Activated T-cell treated with anti-CD3 and anti-CD28 coated beads for 24 hours (primary cell): ENCODE measurements at places on chromosomes 11 and 22.

GRCh38 chr22:27311698-27312550 lies 489.6 kb downstream of the MN1 start:
- DNase-seq: no peak

DNA sequence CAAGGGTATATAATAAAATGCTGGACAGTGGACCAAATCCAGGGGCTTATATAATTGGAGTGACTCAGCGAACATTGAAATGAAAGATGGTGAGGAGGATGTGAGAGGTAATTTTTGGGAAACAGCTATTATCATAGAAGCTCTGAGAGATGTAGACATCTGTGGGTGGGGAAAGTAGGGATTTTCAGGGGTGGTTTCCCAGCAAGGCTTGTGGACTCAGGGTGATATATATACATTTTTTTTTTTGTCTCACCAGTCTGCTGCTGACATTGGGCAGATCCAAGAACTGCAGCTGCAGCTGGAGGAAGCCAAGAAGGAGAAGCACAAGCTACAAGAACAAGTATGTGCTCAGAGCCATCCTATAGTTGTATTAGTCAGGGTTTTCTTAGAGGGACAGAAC lies 208.1 kb downstream of the MYO18B start:
- no peak for DNase-seq

DNA sequence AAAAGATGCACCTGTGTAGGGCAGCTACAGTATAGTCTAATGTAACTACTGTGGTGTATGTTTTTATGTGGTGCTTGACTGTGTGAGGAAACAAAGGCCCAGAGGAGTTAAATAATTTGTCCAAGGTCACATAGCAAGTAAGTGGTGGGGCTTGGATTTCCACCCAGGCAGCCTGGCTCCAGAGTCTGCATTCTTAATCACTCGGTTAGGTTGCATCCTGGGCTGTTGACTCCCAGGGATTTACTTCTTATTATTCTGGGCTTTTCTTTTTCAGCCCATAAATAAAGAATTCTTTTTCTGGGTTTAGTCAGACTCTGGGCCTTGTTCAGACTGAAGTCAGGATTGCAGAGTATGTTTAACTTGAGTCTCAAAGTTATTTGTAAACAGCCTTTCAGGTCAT lies 82.1 kb downstream of the ARHGAP42 start:
- DNase-seq: no peak

DNA sequence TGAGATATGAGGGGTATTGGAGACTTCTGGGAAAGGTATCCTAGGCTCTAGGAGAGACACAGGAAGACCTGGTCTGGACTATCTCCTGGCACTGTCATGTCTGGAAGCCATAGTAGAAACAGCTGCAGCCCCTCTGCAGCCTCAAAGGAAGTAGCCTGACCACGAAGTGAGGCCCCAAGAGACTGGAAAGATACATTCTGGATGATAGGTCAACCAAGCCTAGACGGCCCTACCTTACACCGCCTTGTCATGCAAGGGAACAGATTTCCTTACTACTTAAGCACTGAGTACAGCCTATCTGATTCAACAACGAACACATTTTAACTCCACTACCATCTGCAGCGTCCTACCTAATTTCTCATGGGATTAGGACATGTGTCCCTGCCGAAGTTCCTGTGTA lies 31.1 kb downstream of the UQCR10 start:
- DNase-seq: no peak

GRCh38 chr11:113574171-113574570 lies 99.0 kb upstream of the DRD2 start:
- no peak for DNase-seq

DNA sequence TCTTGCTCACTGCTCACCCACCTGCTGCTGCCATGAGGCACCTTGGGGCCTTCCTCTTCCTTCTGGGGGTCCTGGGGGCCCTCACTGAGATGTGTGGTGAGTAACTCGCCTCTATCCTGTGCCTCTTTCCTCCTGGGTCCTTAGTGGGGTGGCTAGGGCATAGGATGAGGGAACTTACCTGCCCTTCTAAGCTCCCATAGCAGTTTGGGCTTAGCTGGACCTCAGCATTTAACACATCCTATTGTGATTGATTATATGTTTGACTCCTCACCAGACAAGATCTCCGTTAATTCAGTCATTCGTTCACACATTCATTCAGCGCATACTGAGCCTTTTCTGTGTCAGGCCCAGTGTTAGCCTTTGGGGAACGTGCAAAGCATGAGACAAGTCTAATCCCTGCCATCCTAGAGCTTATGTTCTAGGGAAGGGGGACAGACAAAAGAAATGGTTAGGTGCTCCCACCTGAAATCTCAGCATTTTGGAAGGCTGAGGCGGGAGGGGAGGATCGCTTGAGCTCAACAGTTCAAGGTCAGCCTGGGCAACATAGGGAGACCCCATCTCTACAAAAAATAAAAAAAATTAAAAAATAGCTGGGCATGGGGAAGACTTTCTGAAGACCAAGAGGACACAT lies 441 bp downstream of the TCN2 start:
- DNase-seq: no peak

DNA sequence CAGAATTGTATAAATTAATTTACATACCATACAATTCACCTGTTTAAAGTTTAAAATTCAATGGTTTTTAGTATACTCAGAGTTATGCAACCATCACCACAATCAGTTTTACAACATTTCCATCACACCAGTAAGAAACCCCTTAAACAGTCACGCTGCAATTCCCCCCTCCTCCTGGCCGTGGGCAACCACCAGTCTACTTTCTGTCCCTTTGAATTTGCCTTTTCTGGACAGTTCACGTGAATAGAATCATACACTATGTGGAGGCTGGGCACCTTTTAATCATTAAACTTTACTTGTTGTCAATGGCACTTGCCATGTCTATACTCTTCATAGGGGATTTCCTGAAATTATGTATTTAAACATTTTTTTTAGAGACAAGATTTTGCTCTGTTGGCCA lies 20.1 kb upstream of the SWAP70 start:
- DNase-seq: no peak

DNA sequence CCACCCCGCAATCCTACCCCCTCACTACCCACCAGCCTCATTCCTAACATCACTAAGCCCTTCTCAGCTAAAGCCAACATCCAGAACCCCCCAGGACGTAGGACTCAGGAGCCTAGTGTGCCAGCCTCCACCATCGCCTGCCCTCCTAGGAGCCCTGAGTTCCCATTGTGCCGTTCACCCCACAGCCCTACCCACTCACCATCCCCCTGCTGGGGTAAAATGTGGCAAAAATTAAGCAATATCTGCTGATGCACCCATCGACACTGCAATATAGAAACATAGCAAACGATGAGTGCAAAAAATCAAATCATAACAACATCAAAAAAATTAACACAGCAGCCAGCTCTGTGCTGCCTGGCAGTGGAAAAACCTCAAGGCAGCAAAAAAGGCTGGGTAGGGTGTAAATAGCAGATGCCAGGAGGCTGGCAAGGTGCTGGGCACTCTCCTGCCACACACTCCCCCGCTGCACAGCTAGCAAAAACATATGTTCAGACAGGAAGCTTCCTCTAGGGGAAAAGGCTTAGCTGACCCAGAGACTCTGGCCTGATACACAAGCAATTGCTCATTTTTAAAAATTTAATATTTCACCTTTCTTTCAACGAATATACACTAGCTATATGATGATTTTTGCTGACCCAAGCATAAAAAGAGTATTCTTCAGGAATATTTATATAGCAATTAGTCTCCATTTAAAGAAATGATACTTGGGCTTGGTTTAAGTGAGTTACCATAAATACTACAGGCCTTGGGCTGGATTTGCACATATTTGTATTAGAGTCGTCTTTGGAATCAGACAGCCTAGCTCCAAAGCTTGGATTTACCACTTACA lies 33.8 kb downstream of the PRDM10 start:
- DNase-seq: no peak

DNA sequence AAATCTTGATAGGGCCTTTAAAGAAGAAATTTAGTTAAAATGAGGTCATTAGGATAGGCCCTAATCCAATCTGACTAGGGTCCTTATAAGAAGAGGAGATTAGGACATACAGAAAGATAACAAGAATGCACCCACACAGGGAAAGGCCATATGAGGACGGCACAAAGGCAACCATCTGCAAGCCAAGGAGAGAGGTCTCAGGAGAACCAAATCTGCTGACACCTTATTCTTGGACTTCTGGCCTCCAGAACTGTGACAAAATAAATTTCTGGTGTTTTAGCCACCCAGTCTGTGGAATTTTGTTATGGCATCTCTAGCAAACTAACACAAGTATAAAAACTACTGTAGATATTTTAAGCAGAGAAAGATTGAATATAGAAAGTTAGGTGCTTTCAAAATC lies 28.6 kb downstream of the ADM start:
- DNase-seq: no peak

- DNase-seq: no peak
Measured at GRCh38 chr11:77525455-77526091, 51.7 kb upstream of the PAK1 start.

DNA sequence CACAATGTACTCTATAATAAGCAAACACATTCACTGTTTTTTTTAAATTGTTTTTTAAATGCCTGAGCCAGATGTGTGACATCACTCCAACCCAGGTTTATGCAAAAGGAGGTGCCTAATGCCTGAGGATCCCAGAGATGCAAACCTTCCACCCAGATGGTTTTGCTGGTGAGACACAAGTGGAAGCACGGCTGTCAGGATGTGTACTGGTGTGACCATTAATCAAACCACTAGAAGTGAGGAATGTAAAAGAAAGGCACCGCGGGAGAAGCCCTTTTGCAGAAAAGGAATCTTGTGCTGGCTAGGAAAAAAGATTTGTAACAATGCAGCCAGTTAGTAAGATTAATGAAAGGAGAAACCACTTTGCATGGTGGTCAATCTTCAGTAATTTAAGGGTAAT lies 407.4 kb downstream of the LARGE1 start:
- DNase-seq: no peak

GRCh38 chr11:47932544-47932943 lies 47.8 kb upstream of the PTPRJ start:
- DNase-seq: no peak

DNA sequence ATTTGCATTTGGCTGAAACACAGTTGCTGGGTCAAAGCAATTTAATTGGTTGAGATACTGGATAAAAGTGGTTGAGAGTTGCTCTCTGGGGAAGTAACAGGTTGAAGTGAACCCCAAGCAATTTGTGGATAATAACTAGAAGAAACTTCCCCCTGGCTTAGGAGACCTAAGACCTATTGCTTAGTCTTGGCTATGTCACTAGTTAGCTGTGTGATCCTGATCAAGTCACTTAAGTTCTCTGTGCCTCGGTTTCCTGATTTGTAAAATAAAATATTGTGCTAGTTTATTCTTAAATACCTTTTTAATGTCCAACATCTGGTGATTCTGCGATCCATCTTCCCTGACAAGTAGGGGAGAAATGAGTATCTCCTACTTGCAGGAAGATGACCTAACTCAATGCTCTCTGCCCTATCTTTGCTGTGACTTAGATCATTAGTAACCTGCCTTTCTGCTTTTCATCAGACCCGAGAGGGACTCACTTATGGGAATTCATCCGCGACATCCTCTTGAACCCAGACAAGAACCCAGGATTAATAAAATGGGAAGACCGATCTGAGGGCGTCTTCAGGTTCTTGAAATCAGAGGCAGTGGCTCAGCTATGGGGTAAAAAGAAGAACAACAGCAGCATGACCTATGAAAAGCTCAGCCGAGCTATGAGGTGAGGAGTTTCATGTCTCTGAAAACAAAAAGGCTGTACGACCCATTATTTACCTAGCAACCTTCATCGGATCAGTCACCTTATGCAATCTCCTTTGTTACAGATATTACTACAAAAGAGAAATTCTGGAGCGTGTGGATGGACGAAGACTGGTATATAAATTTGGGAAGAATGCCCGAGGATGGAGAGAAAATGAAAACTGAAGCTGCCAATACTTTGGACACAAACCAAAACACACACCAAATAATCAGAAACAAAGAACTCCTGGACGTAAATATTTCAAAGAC lies 37.5 kb downstream of the EHF start:
- no peak for DNase-seq

DNA sequence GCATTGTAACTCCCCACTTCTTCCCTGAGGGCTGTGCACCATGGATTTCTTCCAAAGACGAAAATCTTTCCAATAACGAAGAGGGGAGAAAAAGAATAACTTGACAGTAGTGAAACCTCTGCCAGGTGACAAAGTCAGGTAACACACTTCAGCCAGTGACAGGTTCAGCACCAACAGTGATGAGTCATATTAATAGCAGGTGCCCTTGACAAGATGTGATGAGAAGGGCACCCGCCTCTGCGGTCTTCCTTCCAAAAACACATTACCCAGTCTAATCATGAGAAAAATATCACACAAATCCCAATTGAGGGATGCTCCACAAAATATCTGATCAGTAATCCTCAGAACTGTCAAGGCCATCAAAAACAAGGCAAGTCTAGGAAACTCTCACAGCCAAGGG lies 157.8 kb downstream of the EFCAB6 start:
- DNase-seq: no peak

GRCh38 chr11:132111838-132112237 lies 741.4 kb downstream of the NTM start:
- no peak for DNase-seq

- DNase-seq: no peak
Measured at GRCh38 chr11:79049741-79050179, 391.1 kb downstream of the TENM4 start.
